ENCODE measurements at places on chromosomes 5 and 9. TPM values are rescaled to one million over a fixed set of nuclear protein-coding genes. Genes with fewer than 3 reads are reported as not detected.

The STPG3 gene
- not detected for total RNA-seq

GRCh38 chr5:119285070-119285916 is 70.5 kb upstream of the TNFAIP8 start:
- no peak for DNase-seq

DNA sequence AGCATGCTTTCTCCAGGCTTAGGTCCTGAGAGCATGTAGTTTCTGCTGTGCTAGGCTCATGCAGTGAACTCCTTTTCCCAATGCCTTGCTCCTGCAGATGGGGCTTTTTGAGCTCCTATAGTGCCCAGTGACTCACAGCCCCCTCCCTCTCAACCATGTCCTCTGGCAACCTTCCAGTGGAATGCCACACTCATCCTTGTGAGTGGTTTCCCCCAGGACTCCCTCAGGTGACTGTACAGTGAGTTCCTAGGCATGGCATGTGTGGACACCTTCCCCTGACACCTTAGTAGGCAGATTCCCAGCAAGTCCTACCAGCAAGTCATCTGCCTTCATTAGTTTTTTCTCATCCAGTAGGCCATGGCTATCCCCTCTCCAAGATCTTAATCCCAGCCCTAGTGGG is 72.4 kb upstream of the CXCL14 start:
- DNase-seq, result no peak

The SLC1A1 gene
- total RNA-seq, result 1.3 TPM

- DNase-seq, result no peak
These were observed 7.1 kb downstream of the ANP32B start for GRCh38 chr9:97990259-97990658.

GRCh38 chr5:172622091-172623046 is 18.7 kb upstream of the NEURL1B start:
- no peak for DNase-seq

The CDC37L1 gene
- 17.4 TPM for total RNA-seq

The IFNK gene
- not detected for total RNA-seq
